ENCODE measurements at places on chromosomes 7 and 10.

GRCh38 chr7:82430500-82431465 is 12.8 kb downstream of the CACNA2D1 start:
- DNase-seq, result no peak

GRCh38 chr7:148180075-148180474 is 410.5 kb upstream of the C7orf33 start:
- no peak for DNase-seq

DNA sequence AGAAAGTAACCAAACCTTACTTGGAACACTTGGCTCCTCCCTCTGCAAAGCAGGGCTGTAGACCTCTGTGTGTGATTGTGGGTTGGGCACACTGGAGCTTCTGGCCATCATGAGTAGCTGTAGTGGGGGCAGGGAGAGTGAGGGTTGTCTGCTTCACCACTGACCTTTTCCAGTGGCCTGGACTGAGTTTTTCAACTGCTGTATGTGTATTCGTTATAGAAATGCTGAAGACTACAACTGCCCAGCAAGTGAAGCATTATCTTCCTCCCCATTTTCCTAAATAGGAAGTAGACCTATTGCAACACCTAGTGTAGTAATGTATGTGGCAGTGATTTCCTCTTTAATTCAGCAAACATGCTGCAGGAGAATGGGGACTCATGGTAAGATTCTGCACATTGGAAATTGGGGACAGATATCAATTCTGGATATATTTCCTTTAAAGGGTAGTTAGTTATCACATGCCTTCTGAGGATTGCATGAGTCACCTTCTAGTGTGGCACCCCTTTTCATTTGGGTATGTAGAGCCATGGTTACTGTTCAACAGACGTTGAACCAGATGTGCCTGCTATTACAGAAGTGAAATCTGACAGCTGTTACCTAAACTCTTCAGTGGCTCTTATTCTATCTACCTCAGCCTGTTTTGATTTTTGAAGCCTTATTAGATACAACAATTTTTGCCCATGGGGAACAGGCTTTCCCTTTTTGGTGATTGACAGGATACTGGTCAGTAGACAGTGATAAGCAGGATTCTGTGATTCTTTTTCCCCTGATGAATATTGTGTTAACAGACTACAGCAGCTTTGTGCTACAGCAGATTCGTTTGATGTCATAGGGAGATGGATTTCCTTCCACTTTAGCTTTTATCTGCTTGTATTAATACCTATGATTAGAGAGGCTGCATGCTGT is 130.9 kb downstream of the SND1 start:
- DNase-seq, result no peak

GRCh38 chr7:155594163-155594732 is 47.9 kb upstream of the CNPY1 start:
- no peak for DNase-seq

DNA sequence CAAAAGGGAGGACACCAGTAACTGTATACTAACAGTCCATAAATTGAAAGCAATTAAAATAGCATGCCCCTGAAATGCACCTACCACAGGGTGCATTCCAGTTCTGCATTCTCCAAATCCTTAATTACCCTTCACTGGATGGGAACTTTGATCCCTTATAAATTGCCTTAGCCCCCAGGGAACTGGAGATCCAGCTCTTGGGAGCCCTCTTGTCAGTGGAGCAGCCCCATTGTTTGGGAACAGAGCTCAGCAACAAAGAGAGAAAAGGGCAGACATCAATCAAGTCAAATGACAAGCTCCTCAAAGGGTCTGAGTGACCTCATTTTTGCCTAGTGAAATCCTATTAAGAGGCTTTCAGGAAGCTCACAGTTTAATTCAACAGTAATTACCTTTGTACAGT is 472.6 kb downstream of the XPNPEP1 start:
- no peak for DNase-seq

- no peak for DNase-seq
Observed at GRCh38 chr7:52711951-52712350, 323.5 kb upstream of the POM121L12 start.

DNA sequence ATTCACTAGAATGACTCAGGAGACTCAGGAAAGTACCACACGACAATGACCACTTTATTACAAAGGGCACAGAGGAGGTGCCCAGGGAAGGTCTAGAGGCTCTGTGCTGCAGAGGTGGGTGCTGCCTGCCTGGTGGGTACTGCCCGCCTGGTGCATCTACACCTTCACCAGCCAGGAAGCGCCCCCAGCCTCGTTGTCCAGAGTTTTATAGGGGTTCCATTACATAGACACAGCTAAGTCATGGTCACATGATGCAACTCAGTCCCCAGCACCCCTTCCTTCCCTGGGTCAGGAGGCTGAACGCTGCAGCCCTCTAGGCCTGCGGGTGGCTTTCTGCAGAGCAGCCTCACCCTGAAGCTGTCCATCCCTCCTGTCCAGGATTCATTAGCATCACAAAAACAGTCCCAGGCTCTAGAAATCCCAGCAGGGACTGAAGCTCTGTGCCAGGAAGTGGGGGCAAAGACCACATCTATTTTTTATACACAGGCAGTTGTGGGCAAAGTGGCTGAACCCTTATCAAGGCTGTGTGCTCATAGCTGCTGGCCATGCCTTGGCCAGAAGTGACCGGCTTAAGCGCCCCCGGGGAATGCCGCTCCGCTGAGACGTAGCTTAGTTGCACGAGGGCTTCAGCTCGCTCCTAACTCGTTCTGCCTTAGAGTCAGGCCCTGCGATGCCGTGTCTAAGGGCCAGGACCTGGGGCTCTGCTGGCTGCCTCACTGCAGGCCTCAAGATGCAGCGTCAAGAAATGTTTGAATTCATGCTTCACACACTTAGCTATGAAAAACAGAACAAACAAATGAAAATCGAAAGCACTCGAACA is 219.0 kb downstream of the GLRX3 start:
- no peak for DNase-seq

DNA sequence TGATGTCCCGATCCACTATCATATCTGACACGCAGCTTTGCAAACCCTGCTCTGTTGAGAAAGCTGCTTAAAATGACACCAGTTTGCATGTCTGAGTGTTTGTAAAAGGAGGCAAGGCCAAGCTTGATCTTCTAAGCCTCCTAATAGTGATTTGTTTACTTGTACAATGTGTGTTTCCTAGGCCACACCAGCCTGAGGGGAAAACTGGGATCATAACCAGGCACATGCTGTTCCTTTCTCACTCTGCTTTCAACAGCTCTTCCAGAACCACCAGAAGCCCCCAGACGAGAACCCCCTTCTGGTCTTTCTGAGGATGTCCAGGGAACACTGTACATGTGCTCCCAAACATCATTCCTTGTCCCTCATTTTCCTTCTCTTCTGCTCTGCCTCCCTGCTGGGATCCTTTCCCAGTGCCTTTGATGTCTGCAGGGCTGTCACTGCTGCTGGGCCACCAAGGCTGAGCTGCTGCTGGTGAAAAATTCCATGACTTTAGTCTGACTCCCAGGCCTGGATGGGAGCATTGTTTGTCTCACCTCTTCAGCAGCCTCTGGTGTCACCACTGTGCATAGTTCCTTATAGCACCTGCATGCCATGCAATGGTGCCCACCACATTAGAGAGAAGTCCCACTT is 4.0 kb upstream of the LGI1 start:
- no peak for DNase-seq

Measured in T1000 (cell line).